ENCODE measurements at places on chromosomes 5 and 9.

GRCh38 chr9:87137718-87138117 lies 190.4 kb upstream of the GAS1 start:
- peak; percentile 41 for DNase-seq

GRCh38 chr9:135772056-135772646 lies 70.2 kb downstream of the KCNT1 start:
- DNase-seq: no peak

- no peak for DNase-seq
Measured at GRCh38 chr5:117095346-117096332, 521.0 kb upstream of the SEMA6A start.

- DNase-seq: no peak
Measured at GRCh38 chr5:2917093-2917492, 165.6 kb upstream of the IRX2 start.

- no peak for DNase-seq
Measured at GRCh38 chr5:39449591-39449990, 24.8 kb upstream of the DAB2 start.

- peak; percentile 77 for DNase-seq
Measured at GRCh38 chr9:85425153-85425611, 316.6 kb downstream of the AGTPBP1 start.

DNA sequence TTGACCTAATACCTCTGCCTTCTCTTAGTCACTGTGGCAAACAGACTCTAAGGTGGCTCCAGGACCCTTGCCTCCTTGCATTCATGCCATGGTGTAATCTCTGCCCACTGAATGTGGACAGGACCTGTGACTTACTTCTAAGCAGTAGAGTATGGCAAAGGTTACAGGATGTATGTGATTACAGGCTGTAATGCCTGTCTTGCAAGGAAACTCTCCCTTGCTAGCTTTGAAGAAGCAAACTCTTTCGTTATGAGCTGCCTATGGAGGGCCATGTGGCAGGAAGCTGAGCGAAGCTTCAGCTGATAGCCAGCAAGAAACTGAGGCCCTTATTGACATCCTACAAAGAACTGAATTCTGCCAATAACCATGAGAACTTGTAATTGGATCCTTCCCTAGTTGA lies 103.3 kb upstream of the HMHB1 start:
- DNase-seq: no peak

DNA sequence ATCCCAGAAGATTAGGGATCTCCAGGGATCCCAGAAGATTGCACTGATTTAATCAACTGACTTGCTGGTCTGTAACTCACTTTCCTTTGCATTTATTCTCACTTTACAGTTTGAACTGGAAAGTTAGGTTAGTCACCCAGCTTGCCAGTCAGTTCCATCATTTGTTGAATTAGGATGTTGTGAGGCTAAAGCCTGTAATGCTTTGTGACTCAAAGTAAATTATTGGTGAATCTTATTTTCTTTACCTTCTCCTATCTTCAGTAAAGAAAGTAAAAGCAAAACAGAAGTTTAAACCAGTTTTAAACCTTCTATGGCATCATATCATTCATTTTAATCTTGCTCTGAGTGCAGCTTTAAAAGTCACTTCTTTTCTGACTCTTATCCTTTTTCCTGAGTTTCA lies 85.8 kb downstream of the SLC44A1 start:
- no peak for DNase-seq

DNA sequence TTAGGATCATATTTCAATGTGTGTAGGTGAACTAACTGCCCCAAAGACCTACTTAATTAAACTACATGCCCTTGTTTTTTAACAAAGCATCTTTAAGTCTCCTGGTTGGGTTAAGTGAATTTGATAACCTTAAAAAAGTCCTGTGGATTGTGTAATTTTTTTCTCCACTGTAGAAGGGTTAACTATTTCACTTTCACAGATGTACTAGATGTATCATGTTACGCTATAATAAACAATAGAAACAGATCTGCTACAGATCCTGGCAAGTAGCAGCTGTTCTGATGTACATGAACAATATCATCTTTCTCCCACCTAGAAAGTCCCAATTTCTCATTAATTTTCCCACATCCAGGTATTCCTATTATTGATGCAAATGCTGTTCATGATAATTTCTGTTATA lies 18.9 kb downstream of the KIF24 start:
- no peak for DNase-seq

GRCh38 chr5:169416583-169417196 lies 115.8 kb upstream of the SLIT3 start:
- no peak for DNase-seq

DNA sequence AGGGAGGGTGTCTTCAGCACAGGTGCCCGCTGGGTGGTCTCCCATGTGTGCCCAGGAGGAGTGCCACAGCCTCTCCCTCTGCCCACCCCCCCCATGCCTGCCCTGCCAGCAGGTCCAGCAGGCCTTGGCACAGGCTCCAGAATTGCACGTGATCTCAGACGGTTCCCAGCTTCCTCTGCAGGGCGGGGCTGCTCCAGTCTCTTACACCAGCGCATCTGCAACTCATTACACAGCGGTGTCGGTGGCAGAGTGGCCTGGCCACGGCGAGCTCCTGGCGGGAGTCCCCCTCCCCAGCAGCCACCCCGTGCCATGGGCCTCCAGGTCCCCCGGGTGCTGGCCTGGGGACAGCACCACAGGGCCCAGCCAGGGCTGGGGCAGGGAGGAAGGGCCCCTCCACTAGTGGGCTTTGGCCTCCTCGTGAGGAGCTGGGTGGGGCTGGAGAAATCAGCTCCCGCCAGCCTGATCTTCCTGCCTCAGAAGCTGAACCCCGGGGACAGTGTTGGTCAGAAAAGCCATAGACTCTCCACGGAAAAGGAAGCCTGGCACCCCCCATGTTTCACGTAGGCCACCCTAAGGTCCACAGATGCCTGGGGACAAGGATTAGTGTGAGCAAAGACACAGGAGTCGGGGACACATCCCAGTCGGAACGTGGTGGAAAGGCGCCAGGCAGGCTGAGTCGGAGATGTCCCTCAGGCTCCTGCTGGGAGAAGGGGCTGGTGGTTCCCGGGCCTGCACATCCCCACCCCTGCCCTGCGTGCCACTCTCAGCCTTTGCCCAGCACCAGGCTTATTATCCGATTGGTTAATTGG lies 40.2 kb downstream of the RXRA start:
- DNase-seq: peak; percentile 93

DNA sequence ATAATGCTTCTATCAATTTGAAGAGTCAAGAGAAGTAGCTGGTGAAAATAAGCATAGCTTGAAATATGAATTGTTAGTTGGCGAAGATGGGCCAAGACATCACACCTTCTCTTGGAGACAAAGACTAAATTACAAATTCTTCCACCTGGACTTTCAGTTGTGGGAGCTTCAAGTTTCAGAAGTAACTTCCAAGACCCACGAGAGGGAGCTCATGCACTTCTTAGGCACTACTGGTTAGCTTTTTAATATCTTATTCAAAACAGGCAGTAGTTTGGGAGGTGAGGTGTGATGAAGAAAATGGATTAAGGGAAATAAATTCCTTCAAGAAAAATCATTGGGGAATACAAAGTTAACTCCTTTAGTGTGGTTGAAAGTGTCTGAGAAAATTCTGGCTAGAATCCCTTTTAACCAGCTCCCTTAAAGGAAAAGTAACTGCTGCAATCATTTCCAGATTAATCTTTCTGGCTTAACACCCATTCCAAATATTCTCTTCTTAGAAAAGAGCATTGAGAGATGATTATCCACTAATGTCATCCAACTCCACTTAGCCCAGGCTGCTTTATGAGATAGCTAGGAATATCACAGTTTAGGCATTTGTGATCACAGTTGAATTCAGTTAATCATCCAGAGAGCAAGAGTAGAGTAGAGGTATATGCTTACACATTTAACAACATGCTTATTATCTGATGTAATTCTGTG lies 139.5 kb upstream of the DMRTA1 start:
- no peak for DNase-seq

DNA sequence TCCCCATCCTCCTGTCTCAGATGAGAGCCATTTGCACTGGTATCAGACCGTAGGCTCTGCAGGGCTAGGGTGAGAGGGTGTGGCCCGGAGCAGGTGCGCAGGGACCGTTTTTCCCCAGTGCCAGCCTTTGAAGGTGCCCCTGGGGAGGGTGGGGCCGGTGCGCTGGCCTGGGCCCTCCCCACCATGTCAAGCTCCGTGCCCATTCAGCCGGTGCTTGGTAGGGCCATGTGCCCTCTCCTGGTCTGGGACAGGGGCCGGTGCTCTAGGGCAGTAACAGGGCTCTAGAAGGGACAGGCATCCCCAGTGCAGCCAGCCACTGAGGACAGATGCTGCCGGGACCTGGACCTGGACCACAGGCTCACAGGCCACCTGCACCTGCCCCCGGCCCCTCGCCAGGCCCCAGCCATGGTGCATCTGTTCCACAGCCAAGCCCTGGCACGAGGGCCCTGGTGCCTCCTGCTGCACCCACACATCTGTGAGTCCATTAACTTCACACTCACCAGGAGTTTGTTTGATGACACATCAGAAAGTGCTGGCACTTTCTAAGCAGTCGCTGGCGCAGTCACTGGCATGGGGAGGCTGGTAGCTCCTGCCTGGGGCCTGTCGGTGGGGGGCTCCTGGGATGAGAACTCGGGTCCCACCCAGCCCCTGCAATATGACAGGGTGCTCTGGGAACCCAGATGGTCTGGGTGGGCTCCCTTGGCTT lies 5.0 kb upstream of the QRFP start:
- DNase-seq: no peak

- no peak for DNase-seq
Measured at GRCh38 chr5:68261569-68262065, 46.1 kb downstream of the PIK3R1 start.

DNA sequence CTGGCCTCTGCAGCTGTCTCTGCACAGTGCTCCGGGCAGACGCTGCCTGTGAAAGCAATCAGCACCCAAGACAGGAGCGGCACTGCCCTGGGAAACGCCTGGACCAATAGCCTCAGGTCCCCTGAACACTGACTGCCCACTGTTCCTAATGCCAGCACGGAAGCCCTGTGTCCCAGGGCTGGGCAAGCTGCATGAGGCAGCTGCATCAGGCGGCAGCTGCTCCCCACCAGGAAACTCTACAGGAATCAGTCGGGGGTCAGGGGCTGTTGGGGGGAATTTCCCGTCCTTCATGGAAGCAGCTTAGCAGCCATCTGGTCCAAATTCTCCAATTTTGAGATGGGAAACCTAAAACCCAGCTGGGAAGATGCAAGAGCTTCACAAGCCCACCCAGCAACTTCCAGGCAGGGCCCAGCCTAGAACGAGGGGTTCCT lies 118.6 kb downstream of the VAV2 start:
- DNase-seq: peak; percentile 61
